ENCODE measurements at places on chromosomes 1 and 21.

- no peak for DNase-seq
Observed at GRCh38 chr1:76463278-76463677, 388.7 kb downstream of the ST6GALNAC3 start.

- no peak for DNase-seq
Observed at GRCh38 chr1:64077281-64077940, 126.0 kb upstream of the UBE2U start.

- no peak for DNase-seq
Observed at GRCh38 chr1:8078176-8078671, 52.1 kb upstream of the ERRFI1 start.

DNA sequence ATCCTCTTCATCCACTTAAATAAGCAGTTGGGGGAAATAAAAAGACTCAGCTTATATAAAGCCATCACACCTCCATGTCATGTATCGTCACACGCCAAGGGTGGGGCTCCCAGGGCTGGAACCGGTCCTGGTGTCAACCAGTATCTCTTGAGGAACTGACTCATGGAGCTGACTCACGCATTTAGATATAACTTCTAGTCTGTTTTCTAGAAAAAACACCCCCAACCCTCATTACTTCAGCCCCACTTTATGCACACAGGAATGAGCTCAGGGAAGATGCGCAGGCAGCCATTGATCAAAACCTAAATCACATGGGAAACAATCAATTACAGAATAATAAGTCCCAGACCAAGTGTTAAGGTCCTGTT, 6.9 kb upstream of the IL22RA1 start:
- DNase-seq: no peak

DNA sequence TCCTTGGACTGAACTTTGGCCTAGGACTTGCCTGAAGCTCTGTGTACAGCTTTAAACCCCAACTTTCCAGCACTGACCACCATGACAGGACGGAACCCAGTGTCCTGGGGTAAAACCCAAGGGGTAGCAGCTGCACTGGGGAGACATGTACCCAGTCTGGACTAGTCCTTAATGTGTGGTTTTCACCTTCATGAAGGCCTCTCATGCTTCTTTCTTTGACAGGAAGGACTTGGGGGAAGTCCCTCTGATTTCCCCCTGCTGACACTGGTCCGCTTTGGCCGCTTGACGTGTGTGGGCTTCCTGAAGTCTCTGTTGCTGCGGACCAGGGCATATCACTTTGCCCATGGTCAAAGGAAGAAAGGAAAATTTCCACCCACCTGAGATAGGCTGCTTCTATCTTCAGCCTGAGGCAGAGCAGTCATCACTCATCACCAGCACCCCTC, 66.3 kb upstream of the PRDX6 start:
- peak; percentile 14 for DNase-seq

GRCh38 chr1:53688381-53689102, 50.4 kb downstream of the GLIS1 start:
- no peak for DNase-seq

- no peak for DNase-seq
Observed at GRCh38 chr21:36297406-36297937, 22.5 kb upstream of the MORC3 start.

DNA sequence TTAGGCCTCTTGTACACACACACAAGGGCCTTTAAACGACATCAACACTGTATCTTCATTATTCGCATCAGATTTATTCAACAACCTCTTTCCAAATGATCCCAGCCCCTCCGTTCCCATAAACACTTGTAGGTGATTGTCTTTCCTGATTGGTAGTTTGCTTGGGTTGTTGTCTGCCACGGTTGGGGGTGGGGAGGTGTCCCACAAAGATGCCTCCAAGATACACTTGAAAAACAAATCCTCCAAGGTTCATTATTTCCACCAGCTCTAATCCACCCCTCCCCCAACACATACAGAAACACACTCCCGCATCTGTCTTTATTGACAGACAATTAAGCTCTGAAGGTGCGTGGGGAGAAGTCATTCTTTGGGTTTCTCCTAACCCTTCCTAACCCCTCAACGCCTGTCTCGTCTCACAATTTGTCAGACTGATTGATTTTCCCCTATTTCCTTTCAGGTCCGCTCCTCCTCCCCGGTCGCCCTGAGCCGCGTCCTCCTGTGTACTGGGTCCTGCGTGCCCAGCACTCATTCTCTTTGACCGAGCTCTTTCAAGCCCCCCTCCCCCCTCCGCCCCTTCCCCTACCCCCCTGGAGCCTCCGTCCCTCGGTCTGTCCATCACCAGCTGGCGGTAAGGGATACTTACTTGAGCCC, 1.4 kb downstream of the WDR26 start:
- DNase-seq: peak; percentile 58

- DNase-seq: no peak
Observed at GRCh38 chr1:230459465-230459864, 33.3 kb upstream of the PGBD5 start.

GRCh38 chr1:6445062-6445763, 20.6 kb downstream of the ESPN start:
- DNase-seq: peak; percentile 56

DNA sequence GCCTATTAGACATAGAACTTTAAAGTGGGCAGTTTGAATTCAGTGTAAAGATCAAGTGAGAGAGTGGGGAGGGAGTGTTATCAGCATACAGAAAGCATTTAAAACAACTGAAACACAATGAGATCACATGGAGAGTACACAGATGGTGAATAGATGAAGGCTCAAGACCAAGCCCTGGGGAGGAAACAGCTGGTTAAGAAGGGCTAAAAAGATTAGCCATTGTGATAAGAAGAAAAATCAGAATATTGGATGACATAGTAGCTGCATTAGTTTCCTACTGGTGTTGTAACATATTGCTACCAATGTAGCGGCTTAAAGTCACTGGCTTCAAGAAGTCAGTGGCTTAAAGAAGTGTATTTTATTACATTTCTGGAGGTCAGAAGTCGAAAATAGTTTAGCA, 443.4 kb upstream of the RGS18 start:
- DNase-seq: no peak

DNA sequence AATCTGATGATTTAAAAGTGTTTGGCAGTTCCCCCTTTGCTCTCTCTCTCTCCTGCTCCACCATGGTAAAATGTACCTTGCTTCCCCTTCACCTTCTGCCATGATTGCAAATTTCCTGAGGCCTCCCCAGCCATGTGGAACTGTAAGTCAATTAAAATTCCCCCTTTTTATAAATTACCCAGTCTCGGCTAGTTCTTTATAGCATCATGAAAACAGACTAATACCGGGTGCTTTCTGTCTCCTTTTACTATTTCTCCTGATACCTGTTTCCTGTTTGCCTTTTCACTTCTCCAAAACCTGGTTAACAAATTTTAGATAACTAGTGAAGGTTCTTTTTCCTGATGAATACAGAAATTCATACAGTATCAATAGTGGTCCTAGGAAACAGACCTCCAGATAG, 1670.3 kb downstream of the MRPL39 start:
- DNase-seq: no peak

GRCh38 chr1:39886757-39887231, 3.5 kb upstream of the TRIT1 start:
- DNase-seq: no peak

- no peak for DNase-seq
Observed at GRCh38 chr1:62778208-62778607, 5.7 kb upstream of the ATG4C start.

GRCh38 chr1:86062453-86062852, 94.1 kb downstream of the COL24A1 start:
- DNase-seq: no peak

GRCh38 chr1:185969524-185969991, 235.4 kb downstream of the HMCN1 start:
- no peak for DNase-seq

DNA sequence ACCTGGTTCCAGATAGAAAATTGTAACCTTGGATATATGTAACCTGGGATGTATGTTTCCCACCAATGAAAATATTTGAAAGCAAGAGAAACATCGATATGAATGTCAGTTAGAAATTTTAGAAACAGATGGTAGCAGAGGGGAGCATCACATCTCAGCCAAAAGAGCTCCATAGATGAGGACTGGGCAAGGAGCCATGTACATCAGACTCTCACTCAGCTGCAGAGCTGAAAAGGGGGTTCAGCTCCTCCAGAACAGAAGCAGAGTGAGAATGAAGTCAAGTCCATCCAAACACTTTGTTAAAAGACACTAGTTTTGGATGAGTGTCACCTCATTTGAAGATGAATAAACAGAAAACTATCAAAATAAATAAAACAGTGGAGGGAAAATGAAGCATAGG, 202.4 kb downstream of the HMCN1 start:
- DNase-seq: no peak

GRCh38 chr1:27357281-27358037, 9.3 kb downstream of the MAP3K6 start:
- DNase-seq: peak; percentile 87

GRCh38 chr1:203017061-203017460, 9.2 kb upstream of the PPFIA4 start:
- no peak for DNase-seq

- no peak for DNase-seq
Observed at GRCh38 chr1:161723459-161724141, 2.3 kb downstream of the FCRLB start.

DNA sequence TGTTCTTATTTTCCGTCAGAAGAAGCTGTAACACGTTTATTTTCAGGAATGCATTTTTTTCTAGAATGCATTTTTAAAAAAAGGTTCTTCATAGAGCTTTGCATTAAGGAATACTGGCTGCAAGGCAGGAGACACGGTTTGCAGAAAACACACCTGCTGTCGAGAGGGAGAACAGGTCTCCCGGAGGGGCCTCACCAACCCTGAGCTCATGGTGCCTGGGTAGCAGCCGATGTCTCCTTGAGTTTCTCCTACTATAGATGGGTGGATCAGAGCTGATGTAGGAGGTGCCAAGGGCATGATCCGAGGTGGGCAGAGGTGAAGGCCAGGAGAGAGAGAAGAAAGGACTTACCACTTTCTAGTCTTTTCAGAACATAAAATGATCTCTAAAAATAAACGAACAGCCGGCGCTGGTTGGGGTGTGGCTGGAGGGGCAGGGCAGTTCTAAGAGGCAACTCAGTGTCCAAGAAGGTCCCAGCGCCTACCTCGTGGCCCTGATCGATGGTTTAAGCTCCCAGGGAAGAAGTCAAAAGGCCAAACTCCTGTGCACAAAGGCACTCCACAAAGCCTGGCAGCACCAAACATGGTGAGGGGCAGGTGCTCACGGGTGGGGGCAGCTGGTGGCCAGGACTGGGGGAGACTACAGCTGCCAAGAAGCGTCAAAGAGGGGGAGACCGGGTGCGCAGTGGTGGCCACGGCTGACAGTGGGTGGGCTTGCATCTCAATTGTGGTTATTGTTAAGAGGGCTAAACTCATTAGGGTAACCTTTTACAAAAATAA, 12.2 kb downstream of the MORN1 start:
- DNase-seq: no peak

- no peak for DNase-seq
Observed at GRCh38 chr1:27599605-27600497, 4.1 kb downstream of the AHDC1 start.

GRCh38 chr1:114088392-114089299, 65.0 kb downstream of the SYT6 start:
- no peak for DNase-seq

DNA sequence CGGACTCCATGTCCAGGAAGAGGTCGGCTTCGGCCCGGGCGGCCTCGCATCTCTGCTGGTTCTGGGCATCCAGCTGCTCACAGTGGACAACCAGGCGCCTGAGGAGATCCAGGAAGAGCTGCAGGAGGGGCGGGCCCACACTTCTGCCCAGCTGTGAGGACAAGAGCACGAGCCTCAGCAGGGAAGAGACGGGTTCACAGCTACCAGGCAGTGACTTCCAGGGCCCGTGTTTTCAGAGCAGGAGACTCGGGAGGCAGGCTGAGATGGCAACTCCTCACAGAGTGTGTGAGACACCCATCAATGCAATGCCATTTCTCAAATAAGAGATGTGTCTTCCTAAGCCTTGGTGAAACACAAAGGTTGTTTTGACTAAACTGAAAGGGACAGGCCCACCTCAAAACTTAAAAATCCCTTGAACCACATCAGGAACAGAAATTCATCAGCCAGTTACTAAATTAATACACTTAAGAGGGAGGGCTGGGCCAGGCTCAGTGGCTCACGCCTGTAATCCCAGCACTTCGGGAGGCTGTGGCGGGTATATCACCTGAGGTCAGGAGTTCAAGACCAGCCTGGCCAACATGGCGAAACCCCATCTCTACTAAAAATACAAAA, 43.4 kb downstream of the URB1 start:
- DNase-seq: no peak

DNA sequence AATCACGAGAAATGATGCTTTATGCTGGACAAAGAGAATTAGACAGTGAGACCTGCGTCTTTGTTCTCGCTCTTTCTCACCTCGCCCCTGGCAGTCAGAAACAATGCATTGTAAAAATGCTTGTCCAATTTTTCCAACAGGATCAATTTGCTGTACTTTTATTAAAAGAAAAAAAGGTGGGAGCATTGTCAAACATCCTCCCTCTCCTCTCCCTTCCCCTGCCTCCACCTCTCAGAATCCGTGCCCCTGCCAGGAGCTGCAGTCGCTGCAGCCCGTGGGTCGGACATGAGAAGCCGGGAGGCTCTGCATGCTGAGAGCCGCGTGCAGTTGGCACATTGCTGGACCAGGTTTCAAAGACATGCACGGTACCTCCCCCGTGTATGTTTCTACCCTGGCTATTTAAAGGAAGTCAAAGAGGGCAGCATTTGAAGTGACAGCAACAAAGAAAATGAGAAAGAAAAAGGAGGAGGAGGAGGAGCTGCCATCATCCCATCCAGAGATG, 161.0 kb upstream of the KAZN start:
- DNase-seq: no peak

- no peak for DNase-seq
Observed at GRCh38 chr21:17458279-17458678, 54.6 kb upstream of the CXADR start.

DNA sequence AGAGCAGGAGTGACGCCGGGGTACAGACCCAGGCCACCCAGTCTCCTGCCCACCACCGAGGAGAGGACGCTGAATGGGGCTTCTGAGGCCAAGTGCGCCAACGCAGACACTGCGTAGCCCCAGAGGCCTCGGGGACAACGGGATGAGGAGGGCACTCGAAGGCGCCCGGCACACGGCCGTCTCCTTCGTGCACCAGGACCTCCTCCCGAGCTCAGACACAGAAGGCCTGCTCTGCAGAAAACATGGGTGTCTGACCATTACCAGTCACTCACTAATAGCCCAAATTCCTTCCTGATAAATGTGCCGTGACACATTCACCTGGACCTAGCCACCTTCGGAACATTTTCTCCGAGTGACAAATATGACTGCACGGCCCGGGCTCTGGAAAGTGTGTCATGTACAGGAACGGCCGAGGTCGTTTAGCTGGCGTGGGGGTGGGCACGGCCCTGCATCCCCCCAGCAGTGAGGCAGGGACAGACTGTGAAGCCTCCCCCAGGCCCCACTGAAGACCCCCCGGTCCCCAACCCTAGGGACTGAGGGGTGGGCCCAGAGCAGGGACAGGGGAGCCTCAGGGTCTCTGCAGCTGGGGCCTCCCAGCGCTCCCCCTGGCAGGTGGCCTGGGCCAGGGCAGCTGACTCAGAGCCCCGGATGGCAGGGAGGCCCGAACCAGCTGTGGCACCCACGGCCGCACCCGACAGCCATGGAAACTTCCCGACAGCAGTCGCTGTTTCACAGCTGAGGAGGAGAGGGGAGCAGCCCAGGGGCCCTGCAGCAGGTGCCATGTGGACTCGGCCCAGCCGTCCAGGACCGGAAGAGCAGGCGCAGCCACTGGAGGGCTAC, 16.7 kb upstream of the COL6A2 start:
- no peak for DNase-seq

- no peak for DNase-seq
Observed at GRCh38 chr1:238916828-238917227, 469.5 kb upstream of the CHRM3 start.

All from CD4-positive, alpha-beta T cell treated with Interleukin-17A for 1 hour (primary cell).